ENCODE measurements at places on chromosomes 7 and 10.

DNA sequence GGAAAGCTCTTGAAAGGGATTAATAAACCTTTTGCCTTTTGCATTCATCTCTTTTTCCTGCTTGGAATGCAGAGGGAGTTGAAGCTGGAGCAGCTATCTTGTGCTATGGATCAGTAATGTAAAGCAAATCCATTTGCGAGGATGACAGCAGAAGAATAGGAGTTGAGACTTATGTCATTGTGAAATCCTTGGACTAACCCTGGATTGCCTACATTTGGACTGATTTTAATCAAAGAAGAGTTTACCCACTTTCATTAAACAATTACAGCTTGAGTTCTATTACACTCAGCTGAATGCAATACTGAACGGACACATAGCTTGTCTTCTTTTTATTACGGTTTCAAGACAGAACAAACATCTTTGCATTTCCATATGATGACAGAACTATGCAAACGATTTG lies 362.3 kb downstream of the PHF14 start:
- DNase-seq, result no peak

DNA sequence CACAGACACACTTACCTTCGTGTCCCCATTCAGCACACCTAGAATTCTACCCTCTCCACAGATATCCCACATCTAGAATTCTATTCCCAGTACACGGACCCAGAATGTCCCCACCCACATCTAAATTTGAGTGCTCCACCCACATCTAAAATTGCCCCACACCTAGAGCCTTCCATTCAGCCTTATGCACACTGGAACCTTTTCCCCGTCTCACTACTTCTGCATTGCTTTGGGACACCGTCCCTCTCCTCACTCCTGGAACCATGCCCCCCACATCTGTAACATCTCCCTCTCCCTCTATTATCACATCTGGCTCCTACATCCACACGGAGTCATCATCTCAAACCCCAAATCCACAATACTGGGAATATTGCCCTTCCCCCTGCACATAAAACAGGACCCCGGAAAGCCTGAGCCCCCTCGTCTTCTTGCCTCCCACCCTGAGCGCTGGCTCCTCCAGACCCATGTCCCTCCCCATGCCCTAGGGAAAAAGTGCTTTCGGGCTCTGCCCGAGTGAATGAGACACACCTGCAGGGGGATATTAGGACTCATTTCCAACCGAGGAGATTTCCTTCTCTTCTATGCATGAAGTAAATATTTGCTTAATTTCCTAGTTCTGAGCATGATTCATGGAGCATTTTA lies 125.8 kb upstream of the UNC5B start:
- DNase-seq, result no peak

- DNase-seq, result no peak
Observed at GRCh38 chr10:3030765-3031164, 36.6 kb upstream of the PFKP start.

- DNase-seq, result no peak
Observed at GRCh38 chr10:110873951-110874350, 2.2 kb downstream of the PDCD4 start.

- no peak for DNase-seq
Observed at GRCh38 chr10:118153287-118153686, 106.5 kb upstream of the RAB11FIP2 start.

DNA sequence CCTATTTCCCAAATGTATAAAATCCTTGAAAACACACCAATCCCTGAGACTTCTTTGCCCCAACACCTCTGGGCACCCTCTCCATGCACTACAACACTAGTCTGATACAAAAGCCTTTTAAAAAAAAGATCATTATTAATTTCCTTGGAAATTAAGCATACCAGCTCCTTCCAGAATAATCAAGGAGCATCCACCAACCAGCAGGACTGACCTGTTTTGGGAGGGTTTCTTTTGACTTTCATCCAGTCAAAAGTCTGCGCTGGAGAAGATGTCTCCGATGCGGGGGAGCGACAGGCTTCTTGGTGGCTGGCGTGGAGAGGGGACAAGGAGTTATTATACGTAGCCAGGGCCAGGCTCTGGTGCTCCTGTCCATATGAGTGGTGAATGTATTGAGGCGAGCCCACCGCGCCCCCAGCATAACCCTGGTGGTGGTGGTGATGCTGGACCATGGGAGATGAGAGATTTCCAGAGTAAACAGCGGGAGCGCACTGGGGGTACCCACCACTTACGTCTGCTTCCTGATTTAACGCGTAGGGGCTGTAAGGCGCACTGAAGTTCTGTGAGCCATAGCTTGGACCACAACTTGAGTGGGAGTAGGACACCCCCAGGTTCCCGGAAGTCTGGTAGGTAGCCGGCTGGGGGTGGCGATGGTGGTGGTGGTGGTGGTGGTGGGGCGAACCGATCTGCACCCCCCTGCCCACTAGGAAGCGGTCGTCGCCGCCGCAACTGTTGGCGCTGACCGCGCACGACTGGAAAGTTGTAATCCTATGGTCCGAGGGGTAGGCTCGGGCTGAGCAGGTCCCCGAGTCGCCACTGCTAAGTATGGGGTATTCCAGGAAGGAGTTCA lies 527 bp downstream of the HOXA1 start:
- DNase-seq, result no peak

GRCh38 chr10:85621562-85621961 lies 745.0 kb downstream of the GRID1 start:
- DNase-seq, result no peak

DNA sequence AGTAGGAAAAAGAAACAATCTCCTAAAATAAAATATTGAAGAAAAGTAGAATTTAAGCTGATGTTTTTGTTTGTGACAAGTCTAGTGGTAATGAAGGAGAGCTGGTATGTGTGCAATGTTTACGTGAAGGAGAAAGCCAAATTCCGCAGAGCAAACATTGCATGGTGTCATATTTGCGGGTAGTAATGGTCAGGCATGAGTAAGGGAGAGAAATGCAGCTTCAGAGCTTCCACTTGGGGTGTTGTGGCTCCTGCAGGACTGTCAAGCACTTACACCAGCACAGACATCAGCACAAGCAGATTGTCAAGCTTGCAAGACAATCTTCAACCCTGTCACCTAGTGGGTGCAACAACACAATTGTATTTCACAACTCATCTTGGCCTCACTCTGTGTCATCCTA lies 136.5 kb upstream of the ETV1 start:
- DNase-seq, result no peak

GRCh38 chr7:94059746-94060145 lies 55.6 kb upstream of the BET1 start:
- no peak for DNase-seq

- DNase-seq, result no peak
Observed at GRCh38 chr7:29329686-29330085, 135.1 kb downstream of the CHN2 start.

- DNase-seq, result peak; percentile 20
Observed at GRCh38 chr10:126052171-126052570, 155.8 kb downstream of the FANK1 start.

DNA sequence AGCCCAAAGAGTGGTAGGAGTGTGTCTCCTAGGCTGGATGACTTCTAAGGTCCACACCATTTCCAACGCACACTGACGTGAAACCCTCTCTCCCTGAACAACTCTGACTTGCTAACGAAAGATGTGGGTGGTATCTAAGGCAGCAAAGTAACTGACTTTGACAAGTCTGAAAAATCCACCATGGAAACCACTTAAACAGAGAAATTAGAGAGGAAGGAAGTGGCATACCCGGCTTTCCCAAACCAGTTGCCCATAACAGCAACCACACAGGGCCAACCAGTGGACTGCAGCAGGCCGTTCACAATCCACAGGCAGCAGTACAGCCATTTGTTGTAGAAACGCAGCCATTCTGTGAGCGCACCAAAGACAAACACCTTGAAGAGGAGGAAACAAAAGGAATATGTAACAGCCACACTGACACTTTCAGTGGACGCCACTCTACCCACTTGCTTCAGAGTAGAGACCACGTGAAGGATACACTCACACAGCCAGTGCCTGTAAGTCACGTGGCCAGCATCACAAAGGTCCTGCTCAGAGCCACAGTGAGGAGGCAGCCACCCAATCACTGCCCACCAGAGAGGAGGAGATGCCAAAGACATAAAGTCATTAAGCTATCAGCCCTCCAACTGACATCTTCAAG lies 39.8 kb downstream of the SLC37A3 start:
- DNase-seq, result no peak
